ENCODE measurements at places on chromosomes 16 and 17.

DNA sequence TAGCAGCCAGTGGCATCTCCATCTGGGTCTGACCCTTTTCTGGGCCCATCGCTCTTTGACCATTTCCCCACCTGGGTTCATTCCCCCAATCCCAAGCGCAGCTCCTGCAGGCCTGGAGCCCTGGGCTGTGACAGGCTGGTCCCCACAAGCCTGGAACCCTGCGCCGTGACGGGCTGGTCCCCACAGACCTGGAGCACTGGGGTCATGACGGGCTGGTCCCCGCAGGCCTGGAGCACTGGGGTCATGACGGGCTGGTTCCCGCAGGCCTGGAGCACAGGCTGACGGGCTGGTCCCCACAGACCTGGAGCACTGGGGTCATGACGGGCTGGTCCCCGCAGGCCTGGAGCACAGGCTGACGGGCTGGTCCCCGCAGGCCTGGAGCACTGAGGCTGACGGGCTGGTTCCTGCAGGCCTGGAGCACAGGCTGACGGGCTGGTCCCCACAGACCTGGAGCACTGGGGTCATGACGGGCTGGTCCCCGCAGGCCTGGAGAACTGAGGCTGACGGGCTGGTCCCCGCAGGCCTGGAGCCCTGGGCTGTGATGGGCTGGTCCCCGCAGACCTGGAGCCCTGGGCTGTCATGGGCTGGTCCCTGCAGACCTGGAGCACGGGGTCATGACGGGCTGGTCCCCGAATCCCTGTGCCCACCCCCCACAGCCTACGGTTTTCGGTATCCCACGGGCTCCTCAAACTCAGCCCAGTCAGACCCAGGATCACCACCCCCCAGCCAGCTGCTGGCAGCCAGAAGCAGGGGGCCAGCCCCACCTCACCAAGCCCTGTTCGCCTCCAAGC, 16.6 kb downstream of the TMC6 start:
- no peak for DNase-seq

DNA sequence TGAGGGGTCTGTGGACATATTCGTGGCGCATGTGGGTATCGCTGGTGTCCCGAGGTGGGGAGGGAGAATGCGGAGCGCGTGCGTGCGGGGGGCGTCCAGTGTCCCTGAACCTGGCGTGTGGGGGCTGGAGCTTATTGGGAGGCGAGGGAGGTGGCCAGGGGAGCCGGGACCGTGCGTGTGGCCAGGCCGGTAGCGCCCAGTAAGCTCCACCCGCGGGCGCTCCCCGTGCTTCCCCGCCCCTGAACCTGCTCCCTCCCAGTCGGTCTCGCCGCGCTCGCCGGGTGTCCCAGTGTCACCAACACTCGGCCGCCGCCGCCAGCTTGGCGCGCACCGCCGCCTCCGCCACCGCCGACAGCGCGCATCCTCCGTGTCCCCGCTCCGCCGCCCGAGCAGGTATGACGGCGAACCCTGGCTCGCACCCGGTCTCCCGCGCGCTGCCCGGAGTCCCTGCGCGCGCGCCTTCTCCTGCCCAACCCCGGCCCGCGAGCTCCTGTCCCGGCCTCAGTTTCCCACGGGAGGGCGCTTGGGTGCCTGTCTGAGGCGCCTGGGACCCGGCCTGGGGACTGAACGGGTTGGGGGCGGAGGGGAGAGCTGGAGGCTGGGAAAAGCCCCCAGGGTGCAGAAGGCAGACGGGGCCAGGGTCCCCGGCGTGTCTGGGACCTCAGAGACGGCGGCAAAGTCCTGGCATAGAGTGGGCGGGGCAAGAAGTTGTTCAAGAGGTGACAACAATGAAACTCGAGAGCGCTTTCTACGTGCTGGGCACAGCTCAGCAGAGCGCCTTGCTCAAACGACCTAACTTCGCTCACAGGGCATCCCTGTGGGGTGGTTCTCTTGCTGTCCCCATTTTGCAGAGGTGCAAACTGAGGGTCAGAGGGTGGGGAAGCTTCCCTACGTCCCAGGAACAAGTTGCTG, at the start of gene SCNN1B:
Gene SCNN1B, plus strand, starts transcription at position 258 of the 912 bp plus-strand sequence. CDS start 46,298 bp downstream, outside the sequence.
- no peak for DNase-seq

DNA sequence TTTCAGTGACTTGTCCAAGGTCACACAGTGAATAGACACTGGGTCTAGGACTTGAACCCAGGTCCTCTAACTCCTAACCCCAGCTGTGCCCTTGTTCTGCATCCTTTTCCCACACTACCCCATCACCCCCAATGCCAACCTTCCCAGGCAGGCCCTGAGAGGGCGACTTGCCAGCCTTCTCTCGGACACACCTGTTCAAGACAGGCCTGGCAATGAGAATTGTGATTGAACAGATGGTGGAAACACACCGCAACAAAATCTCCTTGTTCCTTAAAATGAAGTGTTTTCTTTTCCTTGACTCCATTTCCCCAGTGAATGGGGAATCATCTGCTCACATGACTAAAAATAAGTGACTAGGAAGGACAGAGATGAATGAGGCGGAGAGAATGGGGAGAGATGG, 189.5 kb upstream of the ASIC2 start:
- DNase-seq = no peak

GRCh38 chr16:58717994-58718393, 16.1 kb downstream of the GOT2 start:
- DNase-seq = no peak

All from CD14-positive monocyte (primary cell).